NCI-H1694 treated with DMSO at 0.1 percent for 48 hours (cell line): ENCODE measurements at places on chromosomes 7 and 10.

- peak; percentile 49 for DNase-seq
These were observed 323.1 kb downstream of the TFEC start for GRCh38 chr7:115707258-115708012.

GRCh38 chr7:110964775-110965174 lies 126.2 kb upstream of the LRRN3 start:
- no peak for DNase-seq

- DNase-seq: no peak
These were observed 84.2 kb upstream of the DIP2C start for GRCh38 chr10:773562-774161.

- DNase-seq: no peak
These were observed 510.2 kb upstream of the KLF6 start for GRCh38 chr10:4294996-4295792.

DNA sequence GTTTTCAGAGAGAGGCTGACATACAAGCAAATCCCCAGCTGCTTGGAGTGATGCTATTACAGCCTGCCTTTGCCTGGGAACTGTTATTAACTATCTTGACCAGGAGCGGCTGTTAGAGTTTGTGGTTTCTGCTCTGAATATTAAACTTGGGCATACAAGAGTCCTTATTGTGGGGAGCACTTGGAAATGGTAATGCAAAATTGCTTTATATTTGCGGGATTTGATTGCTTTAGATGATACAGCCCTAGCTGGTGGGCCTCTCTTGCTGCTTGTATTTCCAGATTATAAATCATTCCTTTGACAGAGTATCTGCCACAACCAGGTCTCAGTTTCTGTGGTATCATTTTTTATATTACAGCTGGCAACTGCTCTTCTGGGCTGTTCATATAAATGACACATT lies 101.9 kb upstream of the FAM204A start:
- no peak for DNase-seq

DNA sequence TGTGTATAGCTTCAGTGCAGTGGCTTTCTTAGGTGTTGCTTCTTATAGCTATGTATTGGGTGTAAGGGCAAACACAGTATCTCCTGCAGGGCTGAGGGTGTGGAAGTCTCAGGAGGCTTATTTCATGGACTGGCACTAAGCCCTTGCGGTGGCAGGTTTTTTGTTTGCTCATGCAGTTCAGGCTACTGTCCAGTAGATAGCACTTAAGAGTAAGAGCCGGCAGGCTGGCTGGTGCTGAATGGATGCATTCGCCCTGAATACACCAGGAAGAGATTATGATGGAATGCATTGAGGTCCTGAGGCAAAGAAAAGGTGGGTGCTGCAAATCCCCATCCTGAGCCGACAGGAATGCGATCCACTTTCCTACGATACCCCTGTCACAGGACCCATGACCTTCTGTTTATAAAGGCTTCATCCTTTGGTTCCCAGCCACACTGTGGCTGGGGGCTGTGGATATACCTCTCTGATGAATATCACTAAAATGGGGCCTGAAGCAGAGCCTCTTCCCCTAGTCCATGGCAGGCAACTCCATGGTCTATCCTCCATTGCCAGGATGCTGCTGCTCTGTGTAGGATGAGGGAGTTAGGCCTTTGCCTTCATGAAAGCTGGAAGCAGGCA lies 44.9 kb downstream of the ANXA8 start:
- no peak for DNase-seq

- DNase-seq: no peak
These were observed 602.7 kb upstream of the NRP1 start for GRCh38 chr10:33937036-33937730.

- DNase-seq: no peak
These were observed 150.7 kb upstream of the KLF14 start for GRCh38 chr7:130884437-130885417.

- DNase-seq: no peak
These were observed 30.9 kb upstream of the STEAP4 start for GRCh38 chr7:88337572-88337971.

GRCh38 chr7:24229481-24230226 lies 54.3 kb upstream of the NPY start:
- peak; percentile 21 for DNase-seq

GRCh38 chr10:7405637-7406036 lies 5.2 kb downstream of the SFMBT2 start:
- DNase-seq: no peak

- no peak for DNase-seq
These were observed 313.4 kb downstream of the DNAJB6 start for GRCh38 chr7:157650131-157650631.

GRCh38 chr7:158054611-158055010 lies 533.0 kb downstream of the PTPRN2 start:
- no peak for DNase-seq

DNA sequence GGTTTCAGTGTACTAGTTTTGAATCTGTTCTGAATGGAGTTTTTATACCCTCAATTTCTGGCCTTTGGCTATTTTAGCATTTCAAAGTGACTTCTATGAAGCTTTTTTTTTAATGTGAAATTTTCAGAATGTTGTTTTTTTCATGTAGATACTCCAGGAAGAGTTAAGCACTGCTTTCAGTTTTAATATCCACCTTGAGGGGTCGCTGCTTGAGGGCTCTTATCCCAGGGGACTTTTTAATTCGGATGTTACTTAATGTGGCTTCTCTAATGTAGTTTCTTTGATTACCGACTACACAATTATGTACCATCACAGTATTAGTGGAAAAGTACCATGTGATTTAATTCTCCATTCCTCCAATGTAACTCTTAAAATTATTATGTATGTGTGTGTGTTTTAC lies 5.2 kb downstream of the IFIT5 start:
- no peak for DNase-seq

DNA sequence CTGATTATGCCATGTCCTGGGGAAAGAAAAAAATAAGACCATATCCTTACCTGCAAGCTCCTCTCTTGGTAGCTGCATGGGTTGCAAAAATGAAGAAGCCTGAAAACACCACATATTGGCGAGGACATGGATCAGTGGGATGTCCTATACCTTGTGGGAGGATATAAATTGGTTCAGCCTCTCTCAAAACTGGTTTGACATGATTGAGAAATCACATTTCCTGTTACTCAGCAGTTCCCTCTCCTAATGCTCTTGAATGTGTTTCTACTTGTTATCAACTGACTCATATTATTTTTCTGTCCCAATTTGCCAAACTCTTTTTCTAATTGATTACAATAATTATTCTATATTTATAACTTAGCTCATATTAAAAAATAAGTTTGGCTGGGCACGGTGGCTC lies 380.2 kb downstream of the EXOC4 start:
- peak; percentile 0 for DNase-seq
